ENCODE measurements at places on chromosomes 7 and 10. TPM values are rescaled to one million over a fixed set of nuclear protein-coding genes. Genes with fewer than 3 reads are reported as not detected.

INPP5A gene
- 25.5 TPM for total RNA-seq

CPA5 gene
- total RNA-seq: 0.12 TPM

TCAF1 gene
- total RNA-seq: 29.3 TPM

TEX47 gene
- not detected for total RNA-seq

NPTX2 gene
- total RNA-seq: 4.8 TPM

SPDYE1 gene
- total RNA-seq: not detected

EZH2 gene
- 28.5 TPM for total RNA-seq

MSMB gene
- not detected for total RNA-seq

CDHR3 gene
- 1.3 TPM for total RNA-seq

GET4 gene
- total RNA-seq: 24.6 TPM

AGAP9 gene
- 3.0 TPM for total RNA-seq

IDI2 gene
- not detected for total RNA-seq

ANKRD2 gene
- not detected for total RNA-seq

NUTM2A gene
- total RNA-seq: not detected

KNDC1 gene
- not detected for total RNA-seq

EDRF1 gene
- 15.9 TPM for total RNA-seq

IRF5 gene
- total RNA-seq: not detected

INTS15 gene
- 16.6 TPM for total RNA-seq

GIMAP7 gene
- total RNA-seq: not detected

WEE2 gene
- not detected for total RNA-seq

PDE6C gene
- not detected for total RNA-seq

PILRA gene
- not detected for total RNA-seq

AKR1C8 gene
- not detected for total RNA-seq

POM121L12 gene
- total RNA-seq: not detected

NUTM2B gene
- total RNA-seq: 0.24 TPM

CD36 gene
- total RNA-seq: 6.5 TPM

ADAMTS14 gene
- 10.1 TPM for total RNA-seq

TMEM229A gene
- total RNA-seq: not detected

TRIM50 gene
- not detected for total RNA-seq

PNLIPRP2 gene
- total RNA-seq: not detected

HABP2 gene
- total RNA-seq: not detected

DNAJC1 gene
- total RNA-seq: 30.5 TPM

AGR3 gene
- total RNA-seq: not detected

NUPR2 gene
- not detected for total RNA-seq

HHEX gene
- total RNA-seq: 0.60 TPM

NT5C3A gene
- 42.8 TPM for total RNA-seq
